ENCODE measurements at places on chromosomes 2 and 18.

DNA sequence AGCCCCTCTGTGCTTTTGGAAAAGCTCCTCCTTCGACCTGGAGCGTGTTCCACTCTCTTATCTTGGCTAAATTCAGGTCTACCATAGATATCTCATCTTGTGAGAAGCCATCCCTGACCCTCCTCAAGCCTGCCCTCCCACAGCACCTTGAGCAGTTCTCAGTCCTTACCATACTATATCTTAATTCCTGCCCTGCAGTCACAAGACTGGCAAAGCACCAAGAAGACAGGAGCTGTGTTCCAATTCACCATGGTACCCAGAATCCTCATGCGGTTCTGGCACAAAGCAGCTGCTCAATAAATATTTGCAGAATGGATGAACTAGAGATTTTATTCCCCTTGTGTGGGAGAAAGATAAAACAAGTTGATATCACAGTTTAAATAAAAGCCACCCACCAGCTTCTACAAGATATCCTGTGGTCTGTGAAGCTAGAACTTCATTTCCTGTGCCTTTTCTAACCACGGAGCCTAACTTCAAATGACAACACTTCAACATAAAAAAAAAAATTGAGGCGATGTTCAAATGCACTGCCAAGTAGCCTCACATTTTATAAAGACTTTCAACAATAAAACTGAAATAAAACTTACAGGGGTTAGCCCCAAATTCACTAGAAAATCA, 19.5 kb downstream of the MARCHF4 start:
- no peak for DNase-seq

DNA sequence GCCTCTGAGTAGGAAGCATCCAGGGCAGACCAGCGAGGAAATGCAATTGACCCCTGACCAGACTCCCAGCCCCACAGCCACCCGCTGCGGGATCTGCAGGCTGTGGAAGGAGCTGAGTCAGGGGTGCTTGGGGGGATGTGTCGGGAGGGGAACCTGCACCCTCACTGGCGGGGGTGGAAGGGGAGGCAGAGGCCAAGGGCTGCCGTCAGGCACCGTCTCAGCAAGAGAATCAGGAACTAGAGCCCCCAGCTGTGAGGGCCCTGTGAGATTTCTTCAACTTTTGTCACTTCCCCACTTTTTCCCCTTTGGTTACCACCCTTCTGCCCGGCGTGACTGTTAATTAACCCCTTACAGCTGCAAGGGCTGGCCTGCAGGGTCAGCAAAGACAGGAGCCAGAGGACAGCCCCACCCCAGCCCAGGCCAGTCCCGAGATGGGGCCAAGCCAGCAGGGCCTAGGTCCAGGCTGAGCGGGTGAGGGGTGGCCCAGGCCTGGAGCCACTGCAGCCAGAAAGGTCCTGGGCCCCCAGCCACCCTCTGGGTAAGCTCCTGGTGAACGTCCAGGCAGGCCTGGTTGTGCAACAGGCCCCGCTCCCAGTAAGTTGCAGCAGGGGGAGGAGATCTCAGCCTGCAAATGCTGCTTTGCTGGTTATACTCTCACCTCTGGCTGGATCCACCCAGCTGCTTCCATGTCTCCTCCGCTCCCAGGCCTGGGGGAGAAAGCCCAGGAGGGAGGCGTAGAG, 147.0 kb upstream of the ID2 start:
- DNase-seq, result peak; percentile 93

GRCh38 chr2:3650140-3650920, 7.7 kb upstream of the ALLC start:
- no peak for DNase-seq

DNA sequence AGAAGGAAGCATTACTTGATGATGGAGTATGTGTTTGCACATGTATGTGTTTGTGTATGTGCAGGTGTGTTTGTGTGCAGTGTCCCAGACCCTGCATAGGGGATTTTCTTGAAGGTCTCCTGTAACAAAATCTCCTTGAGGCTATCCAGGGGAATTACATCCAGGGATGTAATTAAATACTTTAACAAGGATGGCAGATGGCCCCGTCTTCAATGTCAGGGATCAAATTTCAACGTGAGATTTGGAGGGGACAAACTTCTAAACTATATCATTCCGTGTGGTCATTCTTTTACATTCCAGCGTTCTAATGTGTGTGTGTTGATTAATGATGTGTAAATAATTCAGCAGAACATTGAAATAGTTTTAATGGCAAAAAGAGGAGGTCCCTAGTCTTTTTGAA, 3.3 kb downstream of the UGT1A9 start:
- no peak for DNase-seq

- no peak for DNase-seq
Measured at GRCh38 chr2:120204945-120205670, 18.1 kb downstream of the TMEM185B start.

All from inflammatory macrophage treated with lipopolysaccharide for 1 hour (primary cell).